ENCODE measurements at places on chromosomes 1 and 21. TPM values are rescaled to one million over a fixed set of nuclear protein-coding genes. Genes with fewer than 3 reads are reported as not detected.

CASQ1 gene
- not detected for total RNA-seq

PRRX1 gene
- total RNA-seq, result not detected

ADAMTS4 gene
- total RNA-seq, result 1.6 TPM

NECTIN4 gene
- not detected for total RNA-seq

CD1B gene
- not detected for total RNA-seq

CHRM3 gene
- total RNA-seq, result 0.24 TPM

NUP210L gene
- not detected for total RNA-seq

SPRR2F gene
- not detected for total RNA-seq

OR2T29 gene
- not detected for total RNA-seq

LIN28A gene
- not detected for total RNA-seq

AGMAT gene
- total RNA-seq, result 9.5 TPM

PCSK9 gene
- total RNA-seq, result not detected

DNA sequence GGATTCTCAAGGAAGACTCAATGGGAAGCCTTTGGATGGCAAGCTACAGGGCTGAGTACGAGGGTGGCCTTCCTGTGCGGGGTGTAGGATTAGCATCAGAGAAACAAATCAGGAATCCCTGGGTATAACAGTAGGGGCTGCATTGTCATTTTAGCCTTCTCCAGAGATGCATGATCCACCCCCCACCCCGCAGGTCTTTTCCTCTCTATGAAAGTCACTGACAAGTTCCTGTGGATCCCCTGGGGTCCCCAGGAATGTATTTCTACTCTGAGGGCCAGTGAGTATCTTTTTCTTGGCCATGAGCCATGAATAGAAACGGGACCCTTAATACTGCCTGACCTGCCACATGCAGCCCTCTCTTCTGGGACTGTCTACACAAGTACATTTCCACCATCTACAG is 473.0 kb upstream of the VAMP3 start:
- H3K36me3 ChIP-seq, result no peaks in the 10 kb centered on the region
- DNase-seq, result no peak
- no peak overlapping the region for H3K4me3 ChIP-seq
- H3K27me3 ChIP-seq, result no peaks in the 10 kb centered on the region

GRCh38 chr1:177969109-177969508 is 749 bp downstream of the SEC16B start:
- no peaks in the 10 kb centered on the region for H3K27me3 ChIP-seq
- H3K36me3 ChIP-seq, result no peaks in the 10 kb centered on the region
- no peak overlapping the region for H3K27ac ChIP-seq

- H3K27me3 ChIP-seq, result no peaks in the 10 kb centered on the region
- no peaks in the 10 kb centered on the region for H3K36me3 ChIP-seq
- DNase-seq, result peak; percentile 45
- H3K4me3 ChIP-seq, result peak overlapping the region; percentile 41
- H3K4me1 ChIP-seq, result peaks cover 72% of the 10 kb centered on the region
- H3K27ac ChIP-seq, result peak overlapping the region; percentile 60
These were observed 257.7 kb upstream of the SGIP1 start for GRCh38 chr1:66276218-66276617.

DNA sequence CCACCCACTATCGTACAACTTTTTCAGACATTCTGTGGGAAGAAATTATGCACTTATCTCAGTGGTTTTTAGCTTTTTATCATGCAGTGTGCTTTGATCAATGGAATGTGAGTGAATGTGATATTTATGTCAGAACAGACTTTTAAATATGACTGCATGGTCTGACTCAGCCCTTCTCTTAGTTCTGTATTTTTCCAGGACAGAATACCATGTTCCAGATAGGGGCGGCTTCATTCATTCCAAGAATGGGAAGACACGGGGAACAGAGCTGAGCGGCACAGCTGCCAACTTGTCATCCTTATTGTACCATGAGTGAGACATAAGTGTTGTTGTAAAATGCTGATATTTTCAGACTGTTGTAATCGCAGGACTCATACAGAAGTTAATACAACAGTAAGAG is 214.6 kb upstream of the NCAM2 start:
- no peaks in the 10 kb centered on the region for H3K36me3 ChIP-seq
- no peak overlapping the region for H3K27ac ChIP-seq
- DNase-seq, result no peak
- no peak overlapping the region for H3K4me3 ChIP-seq

GRCh38 chr21:44432841-44433790 is 22.2 kb upstream of the LRRC3 start:
- no peak for DNase-seq
- no peaks in the 10 kb centered on the region for H3K4me1 ChIP-seq
- peaks cover 6% of the 10 kb centered on the region for H3K36me3 ChIP-seq
- H3K4me3 ChIP-seq, result no peak overlapping the region
- H3K27me3 ChIP-seq, result no peaks in the 10 kb centered on the region

DNA sequence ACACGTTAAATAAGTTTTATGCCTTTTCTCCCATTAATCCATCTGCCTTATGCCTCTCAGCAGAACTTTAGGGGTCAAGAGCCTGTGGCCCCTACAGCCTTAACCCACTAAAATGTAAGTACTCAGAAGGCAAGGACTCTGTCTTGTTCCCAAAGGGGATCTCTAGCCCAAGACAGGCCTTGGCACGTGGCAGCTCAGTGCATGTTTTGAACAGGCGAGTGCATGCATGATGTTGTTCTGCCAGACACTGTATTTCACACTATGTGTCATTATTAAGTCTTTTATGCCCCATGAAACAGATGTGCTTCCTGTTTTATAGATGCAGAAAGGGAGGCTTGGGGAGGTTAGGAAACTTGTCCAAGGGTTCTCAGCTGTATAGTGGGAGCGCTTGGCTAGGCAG is 102.8 kb downstream of the ETS2 start:
- H3K27me3 ChIP-seq, result no peaks in the 10 kb centered on the region
- DNase-seq, result no peak
- no peak overlapping the region for H3K4me3 ChIP-seq
- no peaks in the 10 kb centered on the region for H3K4me1 ChIP-seq

GRCh38 chr1:156356262-156356874 is 12.6 kb upstream of the RHBG start:
- H3K4me1 ChIP-seq, result no peaks in the 10 kb centered on the region
- DNase-seq, result no peak
- H3K36me3 ChIP-seq, result no peaks in the 10 kb centered on the region
- no peaks in the 10 kb centered on the region for H3K27me3 ChIP-seq

DNA sequence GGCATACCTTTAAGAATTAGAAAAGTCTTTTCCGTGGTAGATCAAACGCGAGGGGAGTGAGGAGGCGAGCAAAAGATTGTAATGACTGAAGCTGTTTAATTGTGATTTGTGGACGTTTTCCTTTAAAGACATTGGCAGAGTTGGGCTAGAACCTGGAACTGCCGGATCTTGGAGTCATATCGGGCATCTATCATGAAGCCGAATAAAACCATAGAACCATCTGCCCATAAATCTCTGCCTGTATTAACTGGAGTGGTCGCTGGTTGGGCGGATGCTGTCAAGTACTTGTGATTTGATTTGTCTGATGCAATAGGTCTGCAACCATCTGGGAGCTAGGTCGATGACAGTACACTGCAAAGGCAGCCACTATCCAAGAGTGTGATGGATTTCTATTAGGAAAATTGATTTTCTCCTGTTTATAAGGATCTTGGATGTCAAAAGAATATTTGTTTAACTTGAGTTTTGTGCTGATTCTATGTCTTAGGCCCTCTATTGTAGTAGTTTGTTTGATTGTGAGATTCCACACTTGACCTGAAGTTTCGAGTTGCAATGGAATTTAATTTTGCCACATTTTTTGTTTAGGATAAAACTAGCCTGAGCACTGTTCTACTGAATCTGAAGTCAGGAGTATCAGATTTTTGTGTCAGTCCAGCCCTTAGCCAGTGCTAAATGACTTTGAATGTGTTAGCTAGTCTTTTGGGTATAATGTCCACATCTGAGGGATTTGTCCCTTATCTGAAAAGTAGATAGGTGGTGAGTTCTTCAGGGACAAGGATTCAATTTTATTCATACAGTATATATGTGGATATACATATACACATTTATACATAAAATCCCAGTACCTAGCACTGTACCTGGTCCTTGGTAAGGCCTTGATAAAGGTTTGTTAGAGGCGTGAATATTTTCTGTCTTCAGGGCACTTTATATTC is 1.2 kb downstream of the SARS1 start:
- peaks cover 24% of the 10 kb centered on the region for H3K4me1 ChIP-seq
- DNase-seq, result no peak
- H3K27me3 ChIP-seq, result no peaks in the 10 kb centered on the region
- H3K27ac ChIP-seq, result peak overlapping the region; percentile 85
- H3K36me3 ChIP-seq, result peaks cover 4% of the 10 kb centered on the region
- peak overlapping the region; percentile 97 for H3K4me3 ChIP-seq

DNA sequence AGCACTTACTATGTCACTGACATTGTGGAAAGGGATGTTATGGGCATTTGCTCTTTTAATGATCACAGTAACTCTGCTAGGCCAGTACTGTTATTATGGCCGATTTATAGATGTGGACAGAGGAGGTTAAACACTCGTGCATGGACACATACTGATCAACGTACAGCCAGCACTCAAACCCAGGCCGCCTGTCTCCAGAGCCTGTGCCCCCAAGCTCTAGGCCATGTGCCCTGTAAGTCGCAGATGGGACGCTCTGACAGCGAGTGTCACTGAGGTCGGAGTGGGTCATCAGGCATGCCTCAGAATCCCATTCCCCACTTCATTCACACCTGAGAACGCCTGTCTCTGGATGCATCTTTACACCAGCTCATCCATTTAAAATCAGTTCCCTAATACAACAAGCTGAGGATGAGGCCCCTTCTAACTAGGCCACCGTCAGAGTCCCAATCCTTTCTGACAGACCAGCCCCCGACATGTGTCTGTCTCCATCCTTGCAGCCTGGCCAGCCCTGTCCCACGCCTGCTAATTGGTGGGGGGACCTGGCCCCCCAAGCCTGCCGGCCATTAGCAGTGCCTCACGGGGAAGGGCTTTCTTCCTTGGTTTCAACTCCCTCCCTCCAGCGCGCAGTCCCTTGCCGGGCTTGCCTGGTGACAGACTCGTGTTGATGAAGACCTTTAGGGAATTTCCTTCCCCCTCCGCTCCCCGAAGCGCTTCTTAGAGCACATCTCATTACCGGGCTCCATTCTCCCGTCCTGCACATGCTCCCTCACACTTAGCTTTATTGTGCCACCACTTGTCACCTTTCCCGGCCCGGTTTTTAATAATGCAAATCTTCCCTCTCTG is 436.8 kb downstream of the KIF26B start:
- DNase-seq, result no peak
- H3K4me3 ChIP-seq, result no peak overlapping the region
- H3K36me3 ChIP-seq, result no peaks in the 10 kb centered on the region
- H3K4me1 ChIP-seq, result no peaks in the 10 kb centered on the region
- H3K27ac ChIP-seq, result no peak overlapping the region
- no peaks in the 10 kb centered on the region for H3K27me3 ChIP-seq

GRCh38 chr1:245160741-245161400 is 6.1 kb downstream of the KIF26B start:
- H3K36me3 ChIP-seq, result no peaks in the 10 kb centered on the region
- H3K27ac ChIP-seq, result no peak overlapping the region
- no peaks in the 10 kb centered on the region for H3K27me3 ChIP-seq

DNA sequence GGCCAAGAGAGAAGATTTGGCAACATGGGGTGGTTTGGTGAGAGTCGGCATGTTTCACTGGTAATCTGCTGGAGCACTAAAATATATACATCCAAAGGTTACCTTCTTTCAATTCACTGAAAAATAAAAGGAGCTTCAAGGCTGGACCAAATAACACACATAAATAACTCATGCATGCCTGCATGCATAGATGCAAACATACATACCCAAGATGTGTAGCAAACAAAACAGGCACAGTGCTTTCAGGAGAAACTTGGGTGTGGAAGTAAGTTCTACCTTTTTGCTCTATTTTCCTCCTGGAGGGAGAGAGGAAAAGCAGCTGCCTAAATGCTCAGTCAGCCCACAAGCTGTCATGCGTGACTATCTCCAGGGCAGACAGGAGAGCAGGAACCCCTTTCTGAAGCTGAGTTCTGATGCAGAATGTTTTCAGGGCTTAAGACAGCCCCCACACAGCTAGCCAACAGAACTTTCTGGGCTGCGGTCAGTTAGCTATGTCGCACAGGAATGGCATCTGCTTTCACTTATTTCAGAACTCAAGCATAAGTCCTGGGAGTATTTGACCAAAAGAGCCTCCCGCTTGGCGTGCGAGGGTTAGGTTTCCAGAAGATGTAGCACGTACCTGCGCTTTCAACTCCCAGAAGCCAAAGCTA is 166.2 kb downstream of the TOMM20 start:
- H3K4me3 ChIP-seq, result peak overlapping the region; percentile 41
- peaks cover 55% of the 10 kb centered on the region for H3K4me1 ChIP-seq
- H3K36me3 ChIP-seq, result no peaks in the 10 kb centered on the region

DNA sequence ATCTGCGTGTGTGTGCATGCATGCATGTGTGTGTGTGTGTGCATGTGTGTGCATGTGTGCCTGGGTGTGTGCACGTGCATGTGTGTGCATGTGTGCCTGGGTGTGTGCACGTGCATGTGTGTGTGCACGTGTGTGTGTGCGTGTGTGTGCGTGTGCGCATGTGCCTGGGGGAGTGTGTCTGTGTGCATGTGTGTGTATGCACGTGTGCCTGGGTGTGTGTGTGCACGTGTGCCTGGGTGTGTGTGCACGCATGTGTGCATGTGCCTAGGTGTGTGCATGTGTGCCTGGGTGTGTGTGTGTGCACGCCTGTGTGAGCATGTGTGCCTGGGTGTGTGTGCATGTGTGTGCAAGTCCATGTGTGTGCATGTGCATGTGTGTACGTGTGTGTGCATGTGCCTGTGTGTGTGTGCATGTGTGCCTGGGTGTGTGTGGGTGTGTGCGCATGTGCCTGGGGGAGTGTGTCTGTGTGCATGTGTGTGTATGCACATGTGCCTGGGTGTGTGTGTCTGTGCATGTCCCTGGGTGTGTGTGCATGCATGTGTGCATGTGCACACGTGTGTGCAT is 29.3 kb upstream of the COL6A2 start:
- H3K4me3 ChIP-seq, result no peak overlapping the region
- H3K4me1 ChIP-seq, result no peaks in the 10 kb centered on the region
- DNase-seq, result no peak
- H3K27me3 ChIP-seq, result no peaks in the 10 kb centered on the region
- H3K36me3 ChIP-seq, result no peaks in the 10 kb centered on the region
- H3K27ac ChIP-seq, result no peak overlapping the region

DNA sequence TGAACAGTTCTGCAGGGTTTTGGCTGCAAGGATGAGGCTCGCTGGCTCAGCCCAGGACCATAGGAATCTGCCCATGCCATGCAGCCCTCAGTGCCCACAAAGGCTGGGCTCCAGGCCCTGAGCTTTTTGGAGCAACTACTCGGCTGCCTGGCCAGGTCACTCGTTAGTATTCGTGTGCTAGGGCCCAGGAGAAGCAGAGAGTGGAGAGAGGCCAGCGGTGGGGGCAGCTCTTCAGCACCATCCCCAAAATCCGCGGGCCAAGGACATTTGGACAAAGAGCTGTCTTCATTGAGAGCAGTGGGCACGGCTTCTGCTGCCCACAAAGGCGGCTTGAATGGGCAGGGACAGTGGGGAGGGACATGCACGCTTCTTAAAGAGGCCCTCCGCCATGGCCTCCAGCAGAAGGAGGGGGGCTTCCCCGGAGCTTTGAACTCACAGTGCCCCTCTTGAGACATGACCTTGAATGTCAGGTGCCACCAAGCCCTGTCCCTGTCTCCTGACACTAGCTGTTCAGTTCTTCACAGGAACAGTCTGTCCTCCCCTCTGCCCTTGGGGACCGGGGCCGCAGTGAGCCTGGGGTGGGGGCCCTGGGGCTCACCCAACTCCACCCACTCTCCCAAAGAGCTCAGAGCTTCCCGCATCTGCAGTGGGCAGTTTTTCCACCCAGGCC is 106.1 kb upstream of the ARHGEF16 start:
- H3K36me3 ChIP-seq, result no peaks in the 10 kb centered on the region
- no peak overlapping the region for H3K4me3 ChIP-seq
- H3K27ac ChIP-seq, result no peak overlapping the region
- H3K27me3 ChIP-seq, result no peaks in the 10 kb centered on the region
- no peaks in the 10 kb centered on the region for H3K4me1 ChIP-seq
